NCI-H446 treated with DMSO at 0.1 percent for 48 hours (cell line): ENCODE measurements at places on chromosomes 3 and 15.

GRCh38 chr3:110198717-110199587, 861.6 kb upstream of the DPPA4 start:
- DNase-seq, result no peak

GRCh38 chr3:58204720-58205119, 6.1 kb downstream of the DNASE1L3 start:
- no peak for DNase-seq

DNA sequence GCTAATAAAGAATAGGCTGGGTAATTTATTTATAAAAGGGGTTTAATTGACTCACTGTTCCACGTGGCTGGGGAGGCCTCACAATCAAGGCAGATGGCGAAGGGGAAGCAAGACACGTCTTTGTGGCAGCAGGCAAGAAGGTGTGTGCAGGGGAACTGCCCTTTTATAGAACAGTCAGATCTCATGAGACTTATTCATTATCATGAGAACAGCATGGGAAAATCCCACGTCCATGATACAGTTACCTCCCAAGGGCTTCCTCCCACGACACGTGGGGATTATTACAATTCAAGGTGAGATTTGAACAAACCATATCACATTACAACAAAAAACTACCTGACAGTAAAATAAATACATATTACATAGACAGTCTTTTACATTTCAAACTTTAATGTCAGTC, 414.9 kb downstream of the NAALADL2 start:
- DNase-seq, result peak; percentile 84

DNA sequence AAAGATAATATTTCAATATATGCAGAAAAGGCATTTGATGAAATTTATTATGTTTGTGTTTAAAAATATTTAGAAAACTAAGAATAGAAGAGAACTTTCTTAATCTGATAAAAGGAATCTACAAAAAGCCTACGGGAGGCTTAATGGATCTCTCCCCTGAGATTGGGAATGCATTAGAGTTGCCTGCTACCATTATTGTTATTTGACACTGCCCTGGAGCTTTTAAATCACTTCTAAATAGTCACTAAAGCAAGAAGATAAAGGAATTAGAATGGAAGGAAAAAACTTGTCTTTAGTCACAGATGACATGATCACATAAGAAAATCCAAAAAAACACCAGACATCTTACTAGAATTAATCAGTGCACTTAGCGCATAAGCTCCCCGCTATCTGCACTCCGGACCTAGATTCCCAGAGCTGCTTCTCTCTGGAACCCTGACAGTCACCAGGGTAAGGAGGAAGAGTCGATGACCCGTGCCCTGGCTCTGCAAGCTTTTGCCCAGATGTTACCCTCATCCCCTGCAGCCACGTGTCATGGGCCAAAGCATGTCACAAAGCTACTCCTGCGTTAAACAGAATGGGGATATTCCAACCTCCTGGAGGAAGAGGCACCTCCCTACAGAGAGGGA, 97.1 kb downstream of the MINAR1 start:
- no peak for DNase-seq

- DNase-seq, result no peak
Observed at GRCh38 chr3:160114355-160114995, 110.7 kb upstream of the C3orf80 start.
